IMR-90 (cell line): ENCODE measurements at places on chromosomes 11 and 22. TPM values are rescaled to one million over a fixed set of nuclear protein-coding genes. Genes with fewer than 3 reads are reported as not detected.

DNA sequence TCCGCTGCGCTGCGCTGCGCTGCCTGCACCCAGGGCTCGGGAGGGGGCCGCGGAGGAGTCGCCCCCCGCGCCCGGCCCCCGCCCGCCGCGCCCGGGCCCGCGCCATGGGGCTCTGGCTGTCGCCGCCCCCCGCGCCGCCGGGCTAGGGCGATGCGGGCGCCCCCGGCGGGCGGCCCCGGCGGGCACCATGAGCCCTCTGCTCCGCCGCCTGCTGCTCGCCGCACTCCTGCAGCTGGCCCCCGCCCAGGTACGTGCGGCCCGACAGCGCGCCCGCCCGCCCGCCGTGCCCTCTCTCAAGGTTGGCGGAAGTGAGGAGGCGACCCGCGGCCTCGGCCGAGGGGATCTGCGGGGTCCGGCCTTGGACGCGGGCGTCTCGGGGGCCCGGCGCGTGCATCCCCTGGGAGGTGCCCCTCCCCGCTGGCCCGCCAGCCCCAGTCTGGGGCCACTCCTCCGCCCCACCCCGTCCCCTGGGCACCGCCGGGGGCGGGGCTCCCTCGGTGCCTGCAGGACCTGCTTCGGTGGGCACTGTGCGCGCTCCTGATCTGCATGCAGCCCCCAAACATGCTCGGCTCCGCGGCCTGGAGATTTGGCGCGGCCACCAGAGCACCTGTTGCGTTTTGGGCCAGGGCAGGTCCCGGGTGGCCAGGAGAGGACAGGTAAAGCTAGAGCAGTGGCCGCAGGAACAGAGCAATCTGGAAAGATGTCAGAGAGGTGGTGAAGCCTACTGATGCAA, 429 bp downstream of the VEGFB start:
- DNase-seq, result no peak

- DNase-seq, result no peak
Observed at GRCh38 chr11:3051196-3052108, 5.8 kb downstream of the CARS1 start.

- no peak for DNase-seq
Observed at GRCh38 chr11:66685276-66686099, 7.8 kb upstream of the RBM4B start.

GRCh38 chr22:28597665-28598064, 82.0 kb downstream of the TTC28 start:
- no peak for DNase-seq

DNA sequence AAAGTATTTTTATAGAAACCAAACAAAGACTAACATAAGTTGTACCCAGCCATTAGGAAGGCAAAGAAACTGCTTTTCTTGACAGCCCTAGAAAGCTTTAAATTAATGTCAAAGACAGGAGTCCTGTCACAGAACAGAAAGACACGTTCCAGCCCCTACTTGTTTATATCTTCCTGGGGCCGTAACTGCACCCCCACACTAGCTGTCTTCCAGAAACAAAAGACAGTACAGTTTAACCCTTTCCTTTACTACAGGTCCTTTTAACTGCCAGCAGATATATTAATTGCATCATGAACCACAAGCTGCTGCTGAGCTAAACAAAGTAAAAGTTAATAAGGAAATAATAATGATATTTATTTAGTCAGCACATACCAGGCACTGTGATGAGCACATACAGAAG, 20.3 kb upstream of the CFAP300 start:
- DNase-seq, result no peak

- no peak for DNase-seq
Observed at GRCh38 chr11:79472819-79473529, 32.1 kb upstream of the TENM4 start.

DNA sequence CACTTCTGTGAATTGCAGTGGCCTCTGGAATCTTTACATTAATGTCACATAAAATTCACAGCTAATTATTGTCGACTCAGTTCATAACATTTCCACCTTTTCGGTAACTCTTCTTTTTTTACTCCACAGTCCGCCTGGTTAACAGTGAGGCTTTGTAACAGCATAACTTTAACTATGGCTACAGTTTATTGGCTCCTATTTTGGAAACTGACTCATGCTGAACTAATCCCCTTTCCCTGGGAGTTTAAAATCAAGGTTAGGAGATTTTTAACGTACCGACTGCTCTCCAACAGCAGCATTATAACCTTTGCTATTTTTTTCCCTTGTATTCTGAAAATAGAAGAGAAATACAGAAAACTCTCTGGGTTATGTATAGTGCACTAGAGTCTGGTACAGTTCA, 3.2 kb upstream of the POGLUT3 start:
- peak; percentile 26 for DNase-seq

DNA sequence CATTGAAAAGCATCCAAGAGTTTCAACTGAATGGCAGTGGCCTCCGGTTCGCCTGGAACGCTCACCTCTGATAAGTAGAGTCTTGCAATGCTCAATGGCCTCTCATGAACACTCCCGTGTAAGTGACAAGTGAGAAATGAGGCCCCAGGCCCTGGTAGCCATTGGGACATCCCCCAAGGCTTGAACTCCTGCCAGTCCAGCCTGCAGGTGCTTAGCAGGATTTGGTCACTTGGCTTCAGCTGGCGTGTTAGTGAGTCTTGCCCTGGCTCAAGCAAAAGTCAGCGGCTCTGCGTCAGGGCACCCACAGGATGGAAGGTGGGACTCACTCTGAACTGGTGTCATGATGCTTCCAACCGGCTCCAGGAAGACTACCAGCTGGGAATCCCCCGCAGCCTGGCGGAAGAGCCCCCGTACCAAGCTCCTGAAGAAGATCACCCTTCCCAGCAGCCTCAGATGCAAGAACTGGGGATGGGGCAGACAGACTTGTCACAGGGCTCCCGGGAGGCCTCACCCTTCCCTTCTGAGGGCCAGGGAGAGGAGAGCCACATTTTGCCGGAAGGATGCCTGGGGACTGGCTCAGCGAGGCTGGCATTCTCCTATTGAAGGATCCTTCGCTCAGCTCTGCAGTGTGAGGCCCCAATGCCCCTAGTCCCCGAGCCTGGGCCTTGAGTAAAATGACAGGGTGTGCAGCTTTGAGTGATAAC, 19.3 kb downstream of the MB start:
- DNase-seq, result no peak

MS4A3 gene
- total RNA-seq, result not detected in 2 replicates

ZNF280B gene
- 1.4 and 1.9 TPM in 2 replicates for total RNA-seq

CFL1 gene
- 919 and 960 TPM in 2 replicates for total RNA-seq

FGF3 gene
- not detected in 2 replicates for total RNA-seq
